ENCODE measurements at places on chromosomes 2 and 18.

GRCh38 chr2:218814540-218815243 is 16.9 kb downstream of the PRKAG3 start:
- DNase-seq = no peak

GRCh38 chr2:55618275-55619055 is 1.0 kb upstream of the PPP4R3B start:
- DNase-seq = peak; percentile 68

- DNase-seq = no peak
These were observed 57.0 kb upstream of the TXNDC2 start for GRCh38 chr18:9828506-9829396.

DNA sequence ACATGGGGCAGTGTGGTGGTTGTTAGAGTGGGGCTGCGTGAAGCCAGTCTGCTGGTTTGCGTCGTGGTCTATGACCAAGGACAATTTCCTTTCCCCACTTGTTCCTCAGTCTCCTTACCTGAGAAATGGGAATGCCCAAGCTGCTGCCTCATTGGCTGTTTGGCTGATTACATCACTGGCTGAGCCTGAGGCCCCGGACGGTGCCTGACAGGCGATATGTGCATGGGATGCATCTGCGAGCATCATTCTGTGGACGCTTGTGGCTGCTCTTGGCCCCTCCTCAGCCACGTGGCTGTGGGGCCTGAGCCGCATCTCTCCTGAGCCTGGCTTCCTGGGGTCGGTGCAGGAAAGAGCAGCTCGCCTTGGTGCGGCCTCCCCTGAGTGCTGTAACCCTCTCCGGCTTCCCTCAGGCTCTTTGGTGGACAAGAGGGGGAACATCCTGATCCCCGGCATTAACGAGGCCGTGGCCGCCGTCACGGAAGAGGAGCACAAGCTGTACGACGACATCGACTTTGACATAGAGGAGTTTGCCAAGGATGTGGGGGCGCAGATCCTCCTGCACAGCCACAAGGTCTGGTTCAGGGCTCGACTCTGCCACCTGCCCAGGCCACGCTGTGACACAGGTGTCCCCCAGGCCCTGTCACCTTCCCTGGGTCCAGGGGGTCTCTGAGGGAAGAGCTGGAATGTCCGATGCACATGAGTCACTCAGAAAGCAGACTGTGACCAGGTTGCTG is 17.2 kb downstream of the CNDP2 start:
- DNase-seq = no peak

- DNase-seq = no peak
These were observed 44.9 kb downstream of the OSR1 start for GRCh38 chr2:19313553-19313952.

DNA sequence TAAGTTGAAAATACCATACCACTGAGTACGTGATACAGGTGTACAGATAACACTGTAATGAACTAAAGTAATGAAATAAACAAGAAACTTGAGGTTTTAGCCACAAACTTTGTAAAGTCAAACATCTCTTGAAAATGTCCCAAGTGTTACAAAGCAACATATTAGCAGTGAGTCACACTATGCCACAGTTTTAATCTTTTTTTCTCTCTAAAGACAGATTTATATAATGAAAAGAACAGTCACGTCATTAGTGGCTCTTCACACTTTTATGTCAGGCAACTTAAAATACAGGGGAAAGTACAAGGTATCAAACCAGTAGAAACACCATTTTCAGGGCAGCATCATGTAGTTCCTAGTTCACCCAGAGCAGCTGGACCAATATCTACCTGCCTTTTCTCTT is 42.1 kb downstream of the RAPH1 start:
- DNase-seq = no peak

DNA sequence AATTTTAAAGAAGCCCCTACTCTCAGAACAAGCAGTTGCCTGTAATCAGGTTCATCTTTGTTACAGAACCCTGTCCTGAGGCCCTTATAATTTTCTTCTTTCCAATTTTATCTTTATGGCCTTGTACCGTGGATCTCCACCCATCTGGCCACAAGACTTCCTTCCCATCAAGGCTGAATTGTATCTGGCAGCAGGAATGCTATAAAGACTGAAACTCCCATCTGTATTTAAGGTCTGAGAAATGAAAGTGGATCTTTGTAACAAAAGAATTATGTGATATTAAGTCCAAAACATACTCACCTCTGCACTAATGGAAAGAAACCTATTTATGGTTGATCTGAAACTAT is 91.8 kb downstream of the METTL8 start:
- DNase-seq = peak; percentile 33

GRCh38 chr2:171185941-171186340 is 25.2 kb upstream of the TLK1 start:
- DNase-seq = no peak

GRCh38 chr2:232522623-232523401 is 2.6 kb downstream of the PRSS56 start:
- DNase-seq = no peak

GRCh38 chr2:42809819-42810120 is 17.4 kb upstream of the HAAO start:
- peak; percentile 82 for DNase-seq

- DNase-seq = peak; percentile 77
These were observed 125.9 kb downstream of the MAP4K4 start for GRCh38 chr2:101823347-101823791.

DNA sequence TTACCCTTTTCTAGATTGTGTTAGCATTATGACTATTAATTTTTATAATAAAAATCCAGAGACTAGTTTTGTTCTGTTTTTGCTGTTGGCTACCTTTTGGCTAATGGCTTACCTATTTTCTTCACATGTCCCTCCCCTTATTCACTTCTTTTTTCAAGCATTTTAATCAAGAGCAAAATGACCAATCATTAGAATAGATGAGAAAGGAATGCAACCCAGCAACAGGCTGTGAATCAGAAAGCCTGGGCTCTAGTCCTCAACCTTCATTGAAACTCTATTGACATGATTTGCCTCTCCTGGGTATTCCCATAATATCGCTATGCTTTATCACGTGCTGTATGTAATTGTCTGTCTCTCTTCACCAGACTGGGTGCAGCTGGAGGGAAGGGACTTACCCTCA is 370.1 kb downstream of the IRS1 start:
- DNase-seq = no peak

DNA sequence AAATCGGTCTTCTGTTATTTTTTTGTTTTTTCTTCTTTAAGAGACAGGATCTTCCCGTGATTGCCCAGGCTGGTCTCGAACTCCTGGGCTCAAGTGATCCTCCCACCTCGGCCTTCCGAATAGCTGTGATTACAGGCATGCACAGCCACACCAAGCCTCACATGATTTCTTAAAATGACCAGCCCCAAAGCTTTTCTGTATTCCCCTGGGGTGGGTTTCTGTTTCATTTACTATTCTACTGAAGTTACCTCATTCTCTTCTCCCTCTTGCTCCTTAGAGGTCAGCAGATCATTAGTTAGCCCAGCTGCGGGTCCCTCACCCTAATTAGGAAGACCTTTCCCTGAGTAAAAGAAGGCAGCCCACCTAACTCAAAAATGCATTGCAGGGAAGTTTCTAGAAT is 27.6 kb downstream of the SLC1A4 start:
- no peak for DNase-seq

- DNase-seq = no peak
These were observed 821.2 kb upstream of the ID2 start for GRCh38 chr2:7860693-7861092.

DNA sequence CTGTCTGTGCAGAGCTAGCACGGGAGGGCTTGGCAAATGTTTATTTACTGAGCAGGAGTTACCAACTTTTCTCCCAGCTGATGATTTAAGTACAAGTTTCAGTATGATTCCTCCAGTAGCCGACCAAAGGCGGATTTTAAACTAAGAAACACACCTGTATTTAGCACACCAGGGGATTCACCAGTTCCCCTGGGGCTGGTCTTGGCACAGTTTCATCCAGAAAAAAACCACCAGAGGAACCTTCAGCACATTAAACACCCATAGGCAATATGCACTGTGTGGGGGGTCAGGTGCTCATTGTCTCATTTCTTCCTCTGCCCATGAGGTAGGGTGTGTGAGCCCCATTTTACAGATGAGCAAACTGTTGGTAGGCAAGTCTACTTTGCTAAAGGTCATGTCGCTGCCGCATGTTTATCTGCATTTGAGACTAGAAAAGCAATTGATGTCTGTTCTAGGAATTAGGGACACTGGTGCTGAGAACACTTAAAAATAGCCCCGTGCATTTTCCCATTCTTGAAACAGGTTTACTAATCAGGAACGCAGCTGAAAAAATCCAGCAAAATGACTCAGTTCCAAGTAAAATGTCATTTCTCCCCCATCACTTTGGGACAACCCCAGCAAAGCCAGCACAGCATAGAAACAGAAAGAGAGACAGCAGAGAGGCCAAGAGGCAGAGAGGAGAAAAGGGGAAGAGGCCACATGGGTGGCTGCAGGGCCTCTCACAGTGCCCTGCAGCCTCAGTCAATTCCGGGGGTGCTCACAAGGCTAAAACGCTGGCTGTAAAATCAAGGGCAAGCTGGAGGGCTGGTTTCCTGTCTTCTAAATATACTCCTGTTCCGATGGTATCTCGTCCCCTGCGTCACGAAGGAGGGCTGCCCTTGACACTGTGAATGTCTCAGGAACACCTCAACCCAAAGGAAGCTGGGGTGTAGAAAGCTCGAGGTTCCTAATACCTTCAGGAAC is 166.8 kb upstream of the ID2 start:
- DNase-seq = peak; percentile 91

DNA sequence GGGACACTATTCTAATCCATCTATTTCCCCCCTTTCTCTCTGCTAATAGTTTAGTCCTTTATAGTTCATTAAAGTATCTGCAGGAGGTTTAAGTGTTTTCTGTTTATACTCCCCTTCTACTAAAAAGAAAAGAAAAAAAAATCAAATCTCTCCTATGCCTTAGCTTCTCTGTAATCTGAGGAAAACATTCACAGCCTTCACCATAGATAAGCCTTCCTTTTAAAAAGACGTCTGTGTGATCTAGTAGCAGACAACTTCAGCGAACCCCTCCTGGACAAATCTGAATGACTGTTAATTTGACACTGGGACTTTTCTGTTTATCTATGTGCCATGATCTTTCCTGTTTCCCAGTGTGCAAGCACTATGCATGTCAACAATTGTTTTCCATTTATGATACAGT is 70.4 kb upstream of the CDH19 start:
- no peak for DNase-seq

- DNase-seq = no peak
These were observed 27.0 kb upstream of the ST3GAL5 start for GRCh38 chr2:85915606-85916303.

GRCh38 chr18:49548229-49548636 is 13.6 kb upstream of the LIPG start:
- no peak for DNase-seq

GRCh38 chr2:105255979-105256378 is 14.4 kb downstream of the GPR45 start:
- no peak for DNase-seq

- no peak for DNase-seq
These were observed 197.9 kb upstream of the HDAC4 start for GRCh38 chr2:239598732-239599090.

DNA sequence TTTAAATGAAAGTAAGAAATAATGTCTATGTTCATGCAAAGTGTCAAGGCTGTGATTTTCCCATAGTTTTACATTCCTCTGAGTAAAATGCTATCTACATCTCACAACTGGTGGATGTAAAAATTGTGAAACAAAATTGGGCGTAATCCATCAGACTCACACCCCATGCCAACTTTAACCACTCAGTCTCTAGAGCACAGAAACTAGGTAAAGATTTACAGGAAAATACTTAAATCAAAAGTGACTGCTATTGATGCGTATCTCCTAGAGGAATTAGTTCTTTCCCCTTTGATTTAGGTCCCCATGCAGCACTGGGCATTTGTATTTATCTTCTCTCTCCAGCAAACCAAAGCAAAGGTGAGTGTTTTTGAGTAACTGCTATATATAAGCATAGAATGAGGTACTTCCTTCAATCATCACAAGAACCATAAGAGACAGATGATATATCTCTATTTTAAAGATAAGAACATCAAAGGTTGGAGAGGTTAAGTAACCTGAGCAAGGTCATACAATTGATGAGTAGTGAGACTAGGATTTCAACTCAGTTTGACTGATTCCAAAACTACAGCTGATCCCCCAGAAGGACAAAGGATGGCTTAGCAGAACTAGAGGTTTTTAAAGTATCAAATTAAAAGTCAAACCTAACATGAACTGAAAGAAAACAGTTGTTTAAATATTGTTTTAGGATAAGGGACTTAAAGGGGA is 594.0 kb upstream of the ACVR2A start:
- DNase-seq = no peak

DNA sequence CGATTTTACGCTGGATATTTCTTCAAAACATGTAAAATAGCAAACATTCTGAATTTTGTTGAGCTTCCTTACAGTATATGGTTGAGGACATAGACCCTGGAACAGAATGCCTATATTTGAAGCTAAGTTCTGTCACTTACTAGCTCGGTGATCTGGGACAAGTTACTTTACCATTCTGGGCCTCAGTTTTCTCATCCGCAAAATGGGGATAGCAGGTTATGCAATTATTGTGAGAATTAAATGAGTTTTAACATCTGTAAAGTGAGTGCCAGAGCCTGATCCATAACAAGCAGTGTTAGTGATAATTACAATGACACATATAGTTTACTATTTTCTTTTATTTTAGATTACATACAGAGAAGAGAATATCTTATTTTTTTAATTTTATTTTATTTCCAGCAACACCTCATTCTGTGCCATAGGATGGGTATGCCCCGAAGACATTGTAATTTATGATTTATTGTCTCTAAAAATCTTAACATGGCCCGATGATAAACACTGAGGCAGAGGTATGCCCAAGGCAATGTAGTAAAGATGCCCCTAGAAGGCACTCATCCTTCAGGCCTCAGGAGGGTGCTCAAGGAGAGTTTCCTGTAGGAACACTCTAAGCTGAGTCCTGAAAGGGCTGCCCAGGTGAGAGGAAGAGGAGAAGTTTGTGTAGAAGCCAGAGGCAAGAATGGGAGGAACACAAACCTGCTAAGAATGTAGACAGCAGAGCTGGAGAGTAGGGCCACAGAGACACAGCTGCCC is 250.9 kb downstream of the BCL11A start:
- no peak for DNase-seq

- DNase-seq = no peak
These were observed 68.8 kb upstream of the CDC42EP3 start for GRCh38 chr2:37740164-37740739.

DNA sequence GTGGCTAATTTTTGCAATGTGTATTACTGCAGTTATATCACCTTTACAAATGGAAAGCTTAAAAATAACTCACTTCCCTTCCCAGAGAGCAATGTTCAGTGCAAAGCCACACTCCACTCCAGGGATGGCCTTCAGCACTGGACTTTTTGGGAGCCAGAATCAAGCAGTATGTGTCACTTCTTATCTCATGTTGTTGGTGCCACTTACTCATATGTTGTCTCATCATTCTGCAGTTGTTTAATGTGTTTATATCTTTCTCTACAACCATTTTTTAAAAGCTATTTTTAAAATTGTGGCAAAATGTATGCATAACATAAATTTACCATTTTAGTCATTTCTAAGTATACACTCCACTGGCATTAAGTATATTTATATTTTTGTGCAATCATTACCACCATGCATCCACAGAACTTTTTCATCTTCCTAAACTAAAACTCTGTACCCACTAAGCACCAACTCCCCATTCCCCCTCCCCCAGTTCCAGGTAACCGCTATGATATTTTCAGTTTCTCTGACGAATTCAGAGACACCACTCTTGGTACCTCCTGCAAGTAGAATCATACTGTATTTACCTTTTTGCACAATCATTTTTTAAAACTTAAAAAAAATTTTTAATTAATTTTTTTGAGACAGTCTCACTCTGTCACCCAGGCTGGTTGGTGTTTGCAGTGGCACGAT is 32.1 kb upstream of the CD8A start:
- DNase-seq = no peak

- peak; percentile 17 for DNase-seq
These were observed 143.0 kb downstream of the ARL6IP6 start for GRCh38 chr2:152861349-152861942.
